Activated naive CD8-positive, alpha-beta T cell treated with anti-CD3 and anti-CD28 coated beads, Interleukin-2, amount 10 ng/mL, durations not matched to agents 7 days and 5 days (primary cell): ENCODE measurements at places on chromosomes 6 and 20. TPM values are rescaled to one million over a fixed set of nuclear protein-coding genes. Genes with fewer than 3 reads are reported as not detected.

GRCh38 chr6:111743360-111743759, 129.9 kb downstream of the FYN start:
- no peak for DNase-seq

DNA sequence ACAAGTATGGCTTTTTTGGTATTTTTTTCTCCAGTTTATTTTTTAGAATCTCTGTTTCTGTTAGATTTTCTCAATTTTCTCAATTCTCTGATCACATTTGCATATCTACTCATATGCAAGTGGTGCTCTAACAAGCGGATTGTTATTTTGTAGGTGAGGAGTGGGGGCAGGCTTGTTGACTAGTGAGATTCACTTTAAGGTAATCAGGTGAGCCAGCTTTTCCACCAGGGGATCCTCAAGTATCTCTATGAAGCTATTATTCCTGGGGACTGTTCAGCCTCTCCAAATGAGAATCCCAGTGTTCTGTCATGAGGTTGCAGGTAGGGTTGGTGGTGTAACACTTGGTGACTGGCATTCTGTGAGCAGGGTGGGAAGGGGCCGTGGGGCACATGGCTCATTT, 274.3 kb upstream of the FERMT1 start:
- no peak for DNase-seq

- no peak for DNase-seq
Measured at GRCh38 chr6:120328521-120328920, 979.0 kb upstream of the MAN1A1 start.

- DNase-seq: no peak
Measured at GRCh38 chr20:24651976-24652345, 182.5 kb downstream of the SYNDIG1 start.

GRCh38 chr6:131001111-131001736, 61.8 kb downstream of the EPB41L2 start:
- no peak for DNase-seq

- DNase-seq: no peak
Measured at GRCh38 chr6:165519316-165519715, 143.7 kb downstream of the PDE10A start.

DNA sequence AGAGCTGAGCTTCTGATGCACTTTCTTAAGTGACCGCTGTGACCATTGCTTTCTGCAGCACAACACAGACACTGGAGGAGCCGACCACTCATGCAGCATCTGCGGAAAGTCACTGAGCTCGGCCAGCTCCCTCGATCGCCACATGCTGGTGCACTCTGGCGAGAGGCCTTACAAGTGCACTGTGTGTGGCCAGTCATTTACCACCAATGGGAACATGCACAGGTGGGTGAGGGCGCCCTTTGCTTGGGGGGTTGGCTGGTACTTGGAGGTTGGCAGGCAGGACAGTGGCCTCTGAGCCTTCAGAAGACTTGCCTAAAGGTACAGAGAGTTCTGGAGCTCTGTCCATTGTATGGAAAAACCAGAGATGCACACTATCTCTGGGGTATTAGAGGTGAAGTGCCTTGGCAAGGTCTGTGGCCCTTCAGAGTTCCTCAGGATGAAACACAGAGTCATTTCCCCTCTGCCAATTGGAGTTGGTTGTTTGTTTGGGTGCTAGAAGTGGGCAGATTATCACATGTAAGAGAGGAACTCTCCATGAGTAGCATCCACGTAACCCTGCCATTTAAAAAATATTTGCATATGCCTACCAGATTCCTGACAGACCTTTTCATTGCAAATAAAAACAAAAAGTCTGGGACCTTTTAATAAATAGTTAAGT, 81.5 kb downstream of the RREB1 start:
- no peak for DNase-seq

GRCh38 chr6:137661601-137662000, 167.4 kb upstream of the OLIG3 start:
- peak; percentile 41 for DNase-seq

DNA sequence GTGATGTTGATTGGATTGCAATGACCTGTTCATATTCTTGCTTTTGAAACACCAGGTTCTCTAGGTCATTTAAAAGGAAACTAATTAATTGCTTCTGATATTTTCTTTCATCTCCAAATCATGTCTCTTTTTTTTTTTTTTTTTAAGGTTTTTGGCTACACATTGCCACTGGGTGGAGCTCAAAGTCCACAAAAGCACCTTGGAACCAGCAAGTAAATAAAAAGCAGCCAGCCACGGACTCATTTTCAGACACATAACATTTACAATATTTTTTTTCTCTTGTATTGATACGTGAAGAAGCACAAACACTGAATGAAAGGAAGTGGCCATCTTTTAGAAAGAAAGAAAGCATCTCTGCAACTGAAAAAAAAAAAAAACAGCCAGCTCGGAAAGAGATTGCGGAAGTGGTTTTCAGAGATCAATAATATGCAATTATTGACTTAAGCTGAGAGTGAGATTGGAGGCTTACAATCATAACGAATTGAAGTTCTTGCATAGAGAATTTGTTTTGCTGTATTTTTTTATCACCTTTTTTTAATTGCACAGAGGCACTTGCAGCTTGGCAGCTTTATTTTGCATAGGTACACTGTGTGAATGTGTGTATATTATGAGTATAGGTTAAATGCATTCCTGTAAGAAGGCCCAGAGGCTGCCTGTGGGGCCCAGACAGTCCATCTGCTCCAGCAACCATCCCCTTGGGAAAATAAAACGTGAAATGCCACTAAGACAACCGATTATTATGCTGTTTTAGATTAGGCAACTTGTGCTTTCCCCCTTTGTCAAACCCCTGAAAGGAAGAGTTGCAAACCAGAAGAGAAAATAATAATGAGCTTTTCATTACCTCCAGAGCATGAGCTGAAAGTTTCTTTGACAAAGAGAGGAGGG, 28.2 kb downstream of the CGA start:
- DNase-seq: no peak

GRCh38 chr20:46582648-46583047, 32.2 kb upstream of the OCSTAMP start:
- DNase-seq: no peak

- DNase-seq: peak; percentile 64
Measured at GRCh38 chr6:2749969-2750600, 637 bp downstream of the MYLK4 start.

DNA sequence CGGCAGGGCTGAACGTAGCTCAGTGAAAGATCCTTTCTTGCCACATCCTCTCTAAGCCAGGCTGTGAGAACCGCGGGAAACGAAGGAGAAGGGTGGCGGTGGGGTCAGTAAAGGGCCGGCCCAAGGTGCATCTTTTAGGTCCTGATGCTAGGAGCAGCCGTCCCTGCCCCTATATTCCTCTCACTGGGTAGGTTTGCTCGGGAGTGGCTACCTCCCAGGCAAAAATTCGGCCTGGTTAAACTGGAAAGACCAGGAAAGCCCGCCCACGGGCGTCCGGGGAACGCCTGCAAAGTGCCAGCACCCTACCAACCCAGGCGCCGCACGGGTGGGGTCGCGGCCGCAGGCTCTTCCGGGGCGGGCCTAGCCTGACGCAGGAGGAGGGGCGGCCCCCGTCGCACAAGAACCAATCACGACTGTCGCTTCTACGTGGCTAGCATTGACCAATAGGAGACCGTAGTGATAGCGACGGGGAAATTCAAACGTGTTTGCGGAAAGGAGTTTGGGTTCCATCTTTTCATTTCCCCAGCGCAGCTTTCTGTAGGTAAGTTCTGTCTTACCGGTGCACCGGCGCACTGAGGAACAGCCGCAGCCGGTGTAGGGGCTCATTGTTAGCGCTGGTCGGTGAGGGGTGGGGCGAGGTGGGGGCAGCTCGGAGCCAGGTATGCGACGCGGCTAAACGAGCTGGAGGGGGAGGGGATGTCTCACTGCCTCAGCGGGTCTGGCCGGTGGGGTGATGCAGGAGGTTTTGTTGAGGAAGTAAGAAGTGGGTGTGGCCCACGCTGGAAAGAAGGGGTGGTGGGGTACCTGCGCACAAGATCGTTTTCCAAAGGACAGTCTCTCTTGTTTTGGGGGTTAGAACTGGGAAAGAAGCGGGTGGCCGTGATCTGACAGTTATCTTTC, at the start of gene TTK:
TSS of gene TTK (plus strand) at position 477 of the 900 bp plus-strand sequence. CDS start 1,195 bp downstream, outside the sequence.
- peak; percentile 96 for DNase-seq

GRCh38 chr6:82786248-82786647, 279.4 kb downstream of the UBE3D start:
- no peak for DNase-seq

- no peak for DNase-seq
Measured at GRCh38 chr6:47809873-47810272, 28.0 kb downstream of the OPN5 start.

DNA sequence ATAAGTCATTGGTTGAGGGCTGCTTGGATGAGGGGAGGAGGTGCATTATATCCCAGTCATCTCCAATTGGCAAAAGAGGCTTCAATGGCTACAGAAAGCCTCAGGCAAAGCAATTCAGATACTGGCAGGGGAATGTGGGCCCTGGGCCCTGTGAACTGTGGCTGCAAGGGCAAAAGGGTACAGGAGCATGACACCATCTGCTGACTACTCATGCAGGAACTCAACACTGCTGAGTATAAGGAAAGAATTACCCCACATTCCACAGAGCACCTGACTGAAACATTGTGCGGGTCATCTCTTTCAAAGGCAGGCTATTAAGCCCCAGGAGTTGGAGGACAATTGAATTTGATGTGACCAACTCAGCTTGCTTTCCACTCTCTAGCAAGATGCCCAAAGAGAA, 92.1 kb upstream of the SPTLC3 start:
- DNase-seq: no peak

- no peak for DNase-seq
Measured at GRCh38 chr6:17280138-17280537, 1.0 kb upstream of the RBM24 start.

GRCh38 chr20:48661575-48662455, 166.0 kb downstream of the PREX1 start:
- DNase-seq: no peak

DNA sequence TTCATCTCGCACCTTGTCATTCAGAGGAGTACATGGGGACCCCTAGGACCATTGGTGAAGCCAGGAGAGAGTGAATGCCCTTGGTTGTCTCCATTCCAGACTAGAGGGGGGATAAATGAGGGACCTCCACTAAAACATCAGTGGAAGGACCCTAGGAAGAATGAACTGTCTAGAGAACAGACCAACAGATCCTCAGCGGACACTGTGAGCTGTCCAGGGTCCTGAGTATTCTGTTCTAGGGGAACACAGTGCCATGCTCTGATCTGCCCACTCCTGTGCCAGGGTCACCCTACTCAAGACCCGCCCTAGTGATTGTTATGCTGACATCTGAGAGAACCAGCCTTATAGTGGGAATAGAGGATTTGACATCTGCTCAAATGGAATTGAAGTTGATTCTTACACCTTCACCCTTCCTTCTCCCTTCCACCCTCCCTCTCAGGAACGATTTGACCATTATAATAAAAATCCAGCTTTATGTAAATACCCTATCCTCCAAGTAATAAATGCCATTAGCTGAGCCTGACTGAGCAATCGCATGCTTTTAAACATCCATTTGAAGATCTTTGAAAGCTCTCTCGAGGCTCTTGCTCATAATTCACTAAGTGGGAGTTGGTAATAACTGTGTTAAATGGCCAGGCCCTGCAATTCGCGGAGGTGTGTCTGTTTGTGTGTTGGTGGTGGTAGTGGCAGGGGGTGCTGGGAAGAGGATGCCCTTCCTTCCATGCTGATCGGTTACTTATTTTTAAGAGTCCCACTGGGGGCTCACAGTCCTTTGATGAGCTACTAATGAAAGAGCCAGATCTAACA, 43.6 kb upstream of the SLC32A1 start:
- no peak for DNase-seq

- no peak for DNase-seq
Measured at GRCh38 chr20:47789764-47790579, 4.7 kb upstream of the SULF2 start.

ADGRB3 gene
- not detected for total RNA-seq

PKHD1 gene
- not detected for total RNA-seq

BHLHE23 gene
- not detected for total RNA-seq

PARD6B gene
- 6.8 TPM for total RNA-seq

PANK2 gene
- 76.6 TPM for total RNA-seq

TTK gene
- 27.1 TPM for total RNA-seq

NUS1 gene
- 24.1 TPM for total RNA-seq

PTCRA gene
- total RNA-seq: not detected

MOG gene
- total RNA-seq: not detected
